ENCODE measurements at places on chromosomes 7 and 10.

DNA sequence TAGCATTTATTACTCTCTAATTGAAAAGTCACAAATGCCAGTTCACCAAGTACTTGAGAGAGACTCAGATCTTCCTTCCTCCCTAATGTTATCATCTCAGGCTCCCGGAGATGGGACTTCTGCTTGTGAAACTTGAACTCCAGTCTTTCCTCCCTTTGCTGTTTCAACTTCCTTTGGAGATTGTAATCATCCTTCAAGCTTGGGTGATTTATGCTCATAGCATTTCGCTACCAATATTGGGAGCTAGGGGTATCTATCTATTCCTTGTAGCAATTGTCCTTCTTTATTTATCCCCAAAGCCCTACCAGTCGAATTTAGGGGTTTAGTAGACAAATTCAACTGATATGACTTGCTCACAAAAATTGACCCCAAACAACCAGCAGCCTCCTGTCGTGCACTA is 117.9 kb upstream of the STARD3NL start:
- DNase-seq: no peak

GRCh38 chr7:108247614-108248013 is 117.5 kb upstream of the LAMB4 start:
- DNase-seq: no peak

DNA sequence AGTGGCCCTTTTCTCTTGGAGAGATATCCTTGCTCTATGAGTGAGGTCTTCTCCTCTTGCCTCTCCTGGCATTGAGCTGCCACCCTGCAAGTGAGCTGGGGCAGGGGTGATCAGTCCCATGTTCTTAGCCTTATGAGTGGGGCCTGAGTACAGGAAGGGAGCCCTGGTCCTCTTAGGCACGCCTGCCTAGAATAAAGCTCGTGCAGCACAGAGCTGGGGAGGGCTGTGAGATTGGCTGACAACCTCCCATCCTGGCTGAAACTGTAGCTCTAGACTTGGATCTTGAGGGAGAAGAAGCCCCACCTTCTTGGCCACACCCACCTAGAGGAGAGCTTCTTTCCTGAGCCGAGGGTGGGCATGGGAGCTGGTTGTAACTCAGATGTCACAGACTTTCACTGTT is 305.0 kb upstream of the ZNF32 start:
- no peak for DNase-seq

DNA sequence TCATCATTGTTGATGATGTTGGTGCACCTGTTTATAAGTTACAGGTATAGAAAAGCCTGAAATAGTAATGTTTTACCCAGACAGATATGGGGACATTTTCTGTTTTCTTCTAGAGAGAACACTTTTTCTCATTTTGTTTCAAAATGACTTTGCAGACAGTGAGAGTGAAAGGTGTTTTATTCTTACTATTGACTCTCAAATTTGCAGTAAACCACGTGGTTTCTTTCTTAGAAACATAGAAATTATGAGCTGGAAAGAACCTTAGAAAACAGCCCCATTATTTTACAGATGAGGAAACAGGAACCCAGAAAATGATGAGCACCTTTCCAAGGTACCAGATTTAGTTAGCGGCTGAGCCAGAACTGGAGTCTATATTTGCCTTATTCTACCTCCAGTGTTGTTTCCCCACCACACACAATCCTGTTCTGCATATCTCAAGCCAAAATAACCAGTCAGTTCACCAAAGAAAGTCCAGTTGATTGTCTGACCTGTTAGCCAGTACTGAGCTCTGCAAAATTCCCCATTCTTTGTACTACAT is 138.9 kb upstream of the AHR start:
- DNase-seq: no peak

DNA sequence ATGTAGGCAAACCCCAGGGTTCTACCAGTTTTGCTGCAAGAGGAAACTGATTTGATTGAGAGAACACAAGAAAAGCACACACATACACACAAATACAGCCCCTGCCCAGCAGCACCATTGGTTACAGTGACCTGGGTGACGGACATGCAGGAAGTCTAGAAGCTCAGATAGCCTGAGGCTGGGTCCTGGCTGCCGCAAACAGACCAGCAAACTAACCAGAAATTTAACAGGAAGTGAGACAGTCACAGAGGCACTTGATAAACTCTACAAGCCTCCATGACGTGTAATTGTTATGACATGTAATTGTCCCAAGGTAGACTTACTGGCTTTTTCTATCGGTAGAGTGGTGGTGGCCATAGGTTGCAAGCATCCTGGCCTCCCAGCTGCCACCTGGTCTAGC is 58.9 kb downstream of the PRKAR2B start:
- DNase-seq: peak; percentile 12

- DNase-seq: no peak
Observed at GRCh38 chr7:2661602-2662272, 26.3 kb upstream of the AMZ1 start.

DNA sequence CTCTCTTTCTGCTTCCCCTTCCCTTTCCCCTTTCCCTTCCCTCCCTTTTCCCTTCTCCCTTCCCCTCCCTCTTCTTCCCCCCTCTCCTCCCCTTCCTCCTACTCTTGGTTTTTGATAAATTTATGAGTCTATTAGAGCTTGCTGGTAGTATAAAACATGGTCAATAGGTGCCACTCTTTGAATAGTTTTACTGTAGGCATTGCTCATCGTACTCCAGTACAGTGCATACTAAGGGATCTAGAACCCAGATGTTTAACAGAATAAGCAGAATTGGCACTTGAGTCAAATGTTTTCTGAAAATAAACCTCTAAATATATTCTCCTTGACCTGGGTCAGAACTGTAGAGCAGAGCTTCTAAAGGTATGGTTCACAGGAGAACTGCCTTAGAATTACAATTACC is 126.7 kb downstream of the SORCS3 start:
- DNase-seq: no peak

- DNase-seq: no peak
Observed at GRCh38 chr7:101924171-101924570, 106.7 kb downstream of the CUX1 start.

DNA sequence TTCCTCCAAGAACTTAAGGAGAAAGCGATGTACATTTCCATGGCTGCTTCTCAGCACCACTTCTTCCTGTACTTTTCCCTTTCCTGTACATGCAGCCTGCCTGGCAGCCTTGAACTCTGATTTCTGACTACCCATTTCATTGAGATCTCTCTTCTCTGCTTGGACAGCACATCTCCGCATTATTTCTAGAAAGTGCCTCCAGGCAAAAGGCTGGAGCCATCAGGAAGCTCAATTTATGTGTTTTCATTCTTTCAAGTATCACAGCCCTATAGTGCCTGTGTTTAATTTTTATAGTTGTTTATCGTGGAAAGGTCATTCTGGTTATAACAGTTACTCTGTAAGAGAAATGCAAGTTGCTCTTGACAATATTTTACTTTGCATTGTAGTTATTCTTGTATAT is 688.0 kb upstream of the ANKRD30A start:
- DNase-seq: no peak

GRCh38 chr7:70298780-70299471 is 700.7 kb downstream of the AUTS2 start:
- DNase-seq: no peak

DNA sequence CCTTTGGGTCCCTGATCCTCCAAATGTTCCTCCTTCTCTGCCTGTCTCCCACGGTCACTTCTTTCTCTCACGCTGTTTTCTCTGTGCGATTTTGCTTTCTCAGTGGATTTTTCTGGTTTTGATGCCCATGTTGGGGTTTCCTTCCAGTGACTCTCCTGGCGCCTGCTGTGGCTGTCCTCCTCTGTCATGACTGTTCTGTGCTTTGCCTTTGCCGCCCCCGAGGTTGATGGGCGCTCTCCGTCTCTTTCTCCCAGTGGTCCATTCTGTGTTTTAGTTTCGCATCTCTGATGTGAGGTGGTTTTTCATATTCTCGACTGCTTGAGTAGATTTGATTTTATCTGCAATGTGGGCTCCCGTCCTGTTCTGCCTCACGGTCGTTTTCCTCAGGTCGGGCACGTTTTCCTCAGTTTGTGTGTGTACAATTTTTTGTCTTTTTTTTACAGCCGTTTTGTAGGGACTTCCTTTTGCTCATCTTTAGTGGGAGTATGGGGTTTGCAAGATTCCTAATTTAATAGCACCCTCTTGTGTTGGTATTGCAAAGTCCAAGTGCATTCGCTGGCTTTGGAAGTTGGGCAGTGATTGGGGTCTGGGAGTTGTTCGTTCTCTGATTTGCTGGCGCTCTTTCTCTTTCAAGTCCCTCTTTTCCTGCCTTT is 100.0 kb downstream of the INPP5A start:
- DNase-seq: peak; percentile 41

DNA sequence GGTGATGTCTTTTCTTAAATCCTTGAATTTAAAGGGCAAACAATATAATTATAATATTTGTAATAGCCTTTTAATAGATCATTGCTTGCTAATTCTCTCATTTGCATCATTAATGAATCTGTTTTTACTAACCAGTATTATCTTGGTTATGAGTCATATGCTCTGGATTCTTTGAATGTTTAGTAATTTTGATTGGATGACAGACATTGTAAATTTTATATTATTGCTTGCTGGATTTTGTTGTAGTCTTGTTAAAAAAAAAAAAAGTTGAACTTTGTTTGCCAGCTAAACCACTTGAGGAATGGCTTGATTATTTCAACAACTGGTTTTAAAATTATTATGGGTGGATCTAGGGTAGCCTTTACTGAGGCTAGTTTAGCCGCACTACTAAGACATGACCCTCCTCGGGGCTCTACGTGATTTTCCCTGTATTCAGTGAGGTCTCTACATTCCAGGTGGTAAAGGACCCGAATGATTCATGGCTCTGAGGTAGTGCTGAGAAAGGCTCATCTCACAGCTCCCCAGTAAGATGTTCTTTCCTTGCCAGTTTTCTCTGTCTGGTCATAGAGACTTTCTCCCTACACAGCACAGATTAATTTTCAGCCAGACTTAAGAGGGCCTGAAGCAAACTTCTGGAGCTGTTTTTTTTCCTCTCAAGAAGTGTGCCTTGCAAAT is 8.5 kb downstream of the C10orf90 start:
- no peak for DNase-seq

- DNase-seq: no peak
Observed at GRCh38 chr7:15332956-15333355, 228.9 kb downstream of the AGMO start.

- no peak for DNase-seq
Observed at GRCh38 chr10:128237710-128238109, 111.5 kb upstream of the MKI67 start.

DNA sequence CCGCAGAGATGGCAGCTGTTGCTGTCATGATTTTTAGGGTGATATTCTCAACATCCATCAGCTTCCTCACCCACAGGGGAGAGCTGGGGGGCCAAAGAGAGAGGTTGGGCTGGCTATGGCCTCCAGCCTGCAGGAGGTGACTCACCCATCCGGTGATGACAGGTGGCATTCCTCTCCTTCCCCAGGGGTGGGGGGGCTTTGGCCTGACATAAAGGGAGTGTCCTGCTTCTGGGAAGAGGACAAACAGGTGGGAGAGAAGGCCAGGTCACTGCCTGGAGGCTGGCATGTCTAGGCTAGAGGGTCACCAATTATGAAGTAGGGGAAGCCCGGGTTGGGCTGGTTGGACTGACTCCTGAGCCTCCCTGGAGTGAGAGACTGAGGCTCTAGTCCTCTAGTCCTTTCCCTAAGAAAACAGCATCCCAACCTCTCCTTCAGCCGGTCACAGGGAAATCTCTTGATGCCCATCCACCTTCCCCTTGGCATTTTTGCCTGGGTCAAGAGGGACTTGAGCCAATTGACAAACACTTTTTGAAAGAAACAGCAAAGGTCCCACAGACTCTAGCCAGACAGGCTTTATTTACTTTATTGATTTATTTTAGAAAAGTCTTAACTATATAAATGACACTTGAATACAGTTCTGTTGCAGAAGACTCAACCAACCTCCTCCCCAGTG is 79.8 kb upstream of the ZNF716 start:
- no peak for DNase-seq

DNA sequence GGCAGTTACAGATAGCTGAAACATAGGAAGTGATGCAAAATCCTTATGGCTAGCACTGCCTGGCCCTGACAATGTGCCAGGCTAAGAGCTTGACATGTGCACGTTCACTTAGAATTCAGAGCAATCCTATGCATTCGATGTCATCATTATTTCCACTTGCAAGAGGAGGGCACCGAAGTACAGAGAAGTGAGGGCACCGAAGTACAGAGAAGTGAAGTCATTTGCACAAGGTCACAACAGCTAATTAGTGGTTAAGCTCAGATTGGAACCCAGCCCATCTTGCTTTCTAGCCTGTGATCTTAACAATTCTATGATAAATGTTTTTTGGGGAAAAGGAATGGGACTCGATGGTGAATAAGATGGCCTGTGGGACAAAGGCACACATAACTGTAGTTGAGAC is 73.4 kb downstream of the ARHGAP22 start:
- no peak for DNase-seq

- DNase-seq: no peak
Observed at GRCh38 chr7:41007351-41007751, 695.5 kb downstream of the INHBA start.

DNA sequence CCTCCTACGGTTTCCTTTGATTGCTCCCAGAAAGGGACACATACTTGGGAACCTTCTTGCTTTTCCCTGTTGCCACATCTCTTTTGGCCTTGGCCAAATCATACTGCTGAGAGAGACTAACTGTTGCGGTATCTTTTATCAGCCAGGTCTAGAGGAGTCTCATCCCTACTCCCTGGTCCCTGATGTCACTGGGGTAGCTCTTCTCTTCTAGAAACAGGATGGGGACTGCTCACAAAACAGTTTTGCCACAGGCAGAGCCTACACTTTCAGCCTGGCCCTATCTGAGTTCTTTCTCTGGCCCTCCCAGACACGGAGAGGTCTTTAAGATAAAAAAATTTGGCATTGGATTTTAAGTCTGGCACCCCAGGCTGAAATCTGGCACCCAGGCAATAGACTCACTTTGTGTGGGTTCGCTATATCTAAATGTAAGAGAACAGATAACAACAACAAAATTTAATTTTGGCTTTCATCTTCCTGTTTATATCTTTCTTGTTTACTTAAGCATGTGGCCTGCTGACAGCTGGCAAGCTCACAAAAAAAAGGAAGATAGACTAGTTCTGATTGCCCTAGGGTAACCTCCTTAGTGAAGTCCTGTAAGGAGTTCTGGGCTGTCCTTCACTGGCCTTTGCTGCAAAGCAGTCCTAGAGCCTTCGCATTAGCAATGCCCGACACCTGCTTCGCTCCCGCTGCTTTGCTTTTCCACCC is 228.3 kb upstream of the NPVF start:
- no peak for DNase-seq

- no peak for DNase-seq
Observed at GRCh38 chr10:129879655-129880054, 84.4 kb downstream of the EBF3 start.

GRCh38 chr10:76887223-76888010 is 750.2 kb downstream of the KCNMA1 start:
- DNase-seq: no peak

- DNase-seq: no peak
Observed at GRCh38 chr7:101121991-101122932, 4.6 kb upstream of the SERPINE1 start.
